Renal cortex interstitium (tissue), 15 donors: ENCODE measurements at places on chromosomes 4 and X.

- DNase-seq, result no peak
Measured at GRCh38 chrX:49291615-49292337, 11.7 kb upstream of the GAGE10 start.

GRCh38 chr4:140149846-140150635 is 3.9 kb downstream of the MAML3 start:
- DNase-seq, result peak; percentile 64

DNA sequence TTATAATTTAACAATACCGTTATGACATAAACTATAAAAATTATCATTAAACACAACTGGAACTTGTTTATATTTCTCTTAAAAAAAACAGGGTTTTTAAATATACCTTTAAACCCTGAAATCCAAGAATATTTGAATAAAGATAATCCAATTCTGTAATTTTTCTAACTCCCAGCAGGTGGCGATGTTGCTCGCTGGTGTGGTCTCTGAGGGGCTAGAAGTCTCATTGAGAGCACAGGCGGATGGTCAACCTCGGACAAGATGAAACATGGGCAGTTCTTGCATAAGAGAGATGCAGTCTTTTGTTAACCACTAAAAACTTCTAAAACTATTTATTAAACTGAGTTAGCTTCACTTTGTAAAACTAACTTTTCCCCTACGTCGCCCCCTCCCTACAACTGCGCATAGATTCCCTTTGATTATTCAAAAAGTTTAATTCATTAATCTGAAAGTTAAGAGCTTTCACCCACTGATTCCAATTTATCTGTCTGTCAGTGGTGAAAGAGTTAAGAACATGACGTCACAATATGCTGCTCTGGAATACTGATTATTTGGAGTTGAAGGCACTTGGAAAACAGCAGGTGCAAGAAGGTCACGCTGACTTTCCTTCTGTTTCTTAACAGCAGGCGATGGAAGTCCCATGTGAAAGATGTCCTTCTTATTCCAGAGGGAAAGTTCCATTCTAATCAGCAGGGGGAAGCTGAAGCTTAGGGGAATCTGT is 29.5 kb downstream of the DMP1 start:
- DNase-seq, result peak; percentile 33

GRCh38 chr4:127400731-127401346 is 231.9 kb upstream of the INTU start:
- peak; percentile 70 for DNase-seq

- DNase-seq, result no peak
Measured at GRCh38 chr4:74054483-74055047, 16.1 kb upstream of the CXCL3 start.

DNA sequence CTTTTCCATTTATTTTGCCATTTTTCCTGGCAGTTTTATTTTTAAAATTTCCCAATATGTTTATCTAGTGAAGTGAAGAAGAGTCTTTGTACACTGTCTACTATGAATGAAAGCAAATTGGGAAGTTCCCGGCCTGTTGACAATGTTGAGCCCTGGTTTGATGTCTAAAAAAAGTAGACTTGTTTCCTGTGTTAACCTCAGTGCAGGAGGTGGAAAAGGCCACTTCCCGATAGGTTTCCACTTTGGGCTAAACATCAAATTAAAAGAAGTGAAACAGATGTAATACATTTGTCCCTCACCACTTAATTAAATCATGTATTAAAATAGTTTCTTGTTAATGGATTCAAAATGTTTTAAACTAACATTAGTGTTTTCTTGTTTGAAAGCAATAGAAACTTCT is 30.0 kb downstream of the BBS12 start:
- DNase-seq, result no peak

GRCh38 chrX:71660562-71661416 is 6.6 kb upstream of the LOC101059915 start:
- no peak for DNase-seq

- no peak for DNase-seq
Measured at GRCh38 chr4:128227991-128228571, 59.5 kb downstream of the PGRMC2 start.

- no peak for DNase-seq
Measured at GRCh38 chr4:118586357-118586790, 98.8 kb upstream of the METTL14 start.

- peak; percentile 52 for DNase-seq
Measured at GRCh38 chrX:14673764-14674163, 144.4 kb downstream of the GLRA2 start.

DNA sequence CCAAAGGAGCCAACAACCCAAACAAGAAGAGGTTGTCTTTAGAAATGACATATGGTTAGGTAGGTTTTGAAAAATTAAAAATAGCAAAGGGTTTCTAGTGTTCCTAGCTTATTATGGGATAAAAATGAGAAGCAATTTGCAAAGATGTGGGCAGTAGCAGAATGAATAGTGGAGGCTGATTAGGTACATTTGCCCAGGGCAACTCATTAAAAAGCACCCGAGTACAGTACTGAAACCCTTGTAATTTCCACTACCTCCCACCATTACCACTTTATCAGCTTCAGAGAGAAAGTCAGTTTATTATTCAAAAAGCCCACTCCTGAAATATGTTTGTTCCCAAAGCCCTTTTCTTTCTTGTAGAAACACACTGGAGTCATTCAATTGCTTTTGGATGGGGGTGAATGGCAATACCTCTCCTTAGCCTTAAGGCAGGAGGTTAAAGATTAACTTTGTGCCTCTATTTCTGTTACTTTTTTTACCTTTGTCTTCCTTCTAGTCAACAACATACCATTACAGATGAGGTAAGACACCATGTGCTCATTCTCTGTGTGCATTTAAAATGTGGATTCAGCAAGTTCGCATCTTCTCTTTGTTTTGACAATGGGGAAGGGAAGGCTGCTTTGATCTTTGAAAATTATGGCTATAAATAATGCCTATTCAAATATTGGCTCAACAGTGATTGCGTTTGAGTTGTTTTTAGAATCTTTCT is 353.8 kb upstream of the CASK start:
- no peak for DNase-seq

DNA sequence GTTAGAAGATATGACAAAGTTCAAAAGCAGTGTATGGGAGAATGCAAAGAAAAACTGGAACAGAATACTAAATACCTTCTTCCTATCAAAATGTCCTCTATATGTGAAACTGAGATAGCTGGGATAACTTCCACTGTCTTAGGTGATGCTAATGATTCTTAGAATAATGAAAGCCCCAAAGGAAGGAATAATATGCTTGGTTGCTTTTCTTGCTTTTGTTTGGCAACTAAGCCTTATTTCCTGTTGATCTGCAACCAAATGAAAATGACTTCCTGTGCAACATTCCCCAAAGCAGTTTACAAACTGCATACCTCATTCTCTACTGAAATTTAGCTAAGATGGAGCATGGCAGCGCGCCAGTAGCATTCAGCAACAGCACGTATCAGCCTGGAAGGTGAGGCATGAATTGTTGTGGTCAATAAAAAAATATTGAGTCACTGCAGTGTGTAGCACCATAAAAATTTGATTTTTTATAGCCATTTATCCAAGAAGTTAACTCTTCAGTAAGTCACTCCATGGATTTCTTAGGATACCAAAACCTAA is 18.7 kb downstream of the NDNF start:
- no peak for DNase-seq

GRCh38 chrX:100979881-100980607 is 10.5 kb downstream of the ARL13A start:
- DNase-seq, result no peak

DNA sequence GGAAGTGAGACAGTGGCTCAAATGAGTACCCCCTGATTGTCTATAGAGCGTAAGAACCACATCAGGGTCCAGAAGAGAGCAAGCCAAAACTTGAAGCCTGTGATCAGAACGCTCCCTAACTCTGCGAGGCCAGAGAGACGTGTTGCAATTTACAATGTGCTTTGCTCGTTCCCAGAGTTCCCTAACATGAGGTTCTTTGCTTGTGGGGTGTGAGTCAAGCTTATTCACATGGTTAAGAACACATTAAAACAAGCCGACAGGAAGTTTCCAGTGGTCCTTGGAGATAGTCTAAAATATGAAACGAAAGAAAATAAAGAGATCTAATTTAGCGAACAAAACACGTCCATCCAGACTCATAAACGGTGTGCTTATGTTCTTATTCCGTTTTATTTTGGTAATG is 702.3 kb downstream of the TRIML1 start:
- DNase-seq, result no peak

DNA sequence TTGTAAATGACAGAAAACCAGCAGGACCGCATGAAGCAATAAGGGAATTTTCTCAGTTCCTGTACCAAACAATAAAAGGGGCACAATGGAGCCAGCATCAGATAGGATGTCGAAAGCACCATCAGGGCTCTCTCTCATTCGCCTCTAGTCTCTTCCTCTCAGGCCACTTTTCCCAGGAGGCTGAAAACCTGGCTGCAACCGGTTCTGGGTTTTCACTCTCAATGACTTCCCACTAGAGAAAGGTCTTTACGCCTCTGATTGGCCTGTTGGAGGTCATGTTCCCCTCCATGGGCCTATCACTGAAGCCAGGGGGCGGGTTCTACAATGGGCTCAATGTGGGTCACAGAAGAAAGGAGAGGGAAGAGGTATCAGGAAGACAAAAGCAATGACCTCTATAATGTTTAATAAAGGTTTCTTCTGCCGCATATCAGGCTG is 29.3 kb downstream of the ZNF827 start:
- DNase-seq, result no peak

DNA sequence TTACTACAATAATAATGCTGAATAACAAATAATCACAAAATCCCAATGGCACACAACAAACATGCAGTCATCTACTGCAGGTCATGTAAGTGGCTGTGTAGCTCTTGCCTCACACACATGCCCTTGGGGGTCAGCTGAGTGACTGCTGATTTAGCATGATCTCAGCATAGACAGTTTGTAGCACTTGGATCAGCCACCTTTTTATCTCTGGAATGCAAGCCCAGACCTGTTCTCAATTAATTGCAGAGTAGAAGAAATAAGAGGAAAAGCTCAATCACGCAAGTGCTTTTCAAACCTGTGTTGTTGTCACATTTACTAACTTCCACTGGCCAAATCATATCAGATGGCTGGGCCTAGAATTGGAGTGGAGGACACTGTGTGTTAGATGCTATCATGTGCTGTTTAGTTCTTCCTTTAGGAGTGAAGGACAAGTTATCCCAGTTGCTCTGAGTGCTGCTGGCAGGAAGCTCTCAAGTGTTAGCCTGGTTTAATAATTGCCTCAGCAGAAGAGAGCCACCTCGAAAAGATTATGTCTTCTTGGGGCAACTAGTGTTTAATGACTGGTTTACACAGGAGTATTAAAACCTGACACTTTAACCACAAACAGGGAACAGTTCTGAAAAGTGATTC is 128.3 kb upstream of the EPHA5 start:
- DNase-seq, result no peak

DNA sequence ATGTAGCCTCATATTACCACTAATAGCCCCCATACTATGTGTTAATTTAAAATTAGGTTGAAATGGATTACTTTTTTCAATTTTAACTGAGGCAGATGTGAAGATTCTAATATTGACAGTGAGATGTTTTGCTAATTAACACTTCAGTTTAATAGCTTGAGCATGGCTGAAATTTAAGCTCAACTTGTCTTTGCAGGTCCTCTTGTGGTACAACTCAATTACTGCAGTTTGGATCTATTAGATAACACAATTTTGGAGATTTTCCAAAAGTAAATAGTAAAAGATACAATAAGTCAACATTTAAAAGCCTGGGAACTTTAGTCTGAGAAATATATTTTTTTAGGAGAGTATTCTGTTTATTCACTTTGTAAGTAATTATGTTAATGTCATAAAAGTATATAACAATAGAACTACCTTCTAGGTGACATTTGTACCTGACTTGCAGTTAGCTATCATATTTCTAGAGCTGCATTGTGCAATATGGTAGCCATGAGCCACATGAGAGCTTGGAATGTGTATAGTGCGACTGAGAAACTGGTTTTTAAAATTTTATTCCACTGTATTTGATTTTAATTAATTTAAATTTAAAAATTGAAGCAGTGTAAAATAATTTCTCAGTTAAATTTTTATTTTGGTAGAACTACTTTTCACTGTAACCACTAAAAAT is 73.1 kb upstream of the FMR1 start:
- no peak for DNase-seq

DNA sequence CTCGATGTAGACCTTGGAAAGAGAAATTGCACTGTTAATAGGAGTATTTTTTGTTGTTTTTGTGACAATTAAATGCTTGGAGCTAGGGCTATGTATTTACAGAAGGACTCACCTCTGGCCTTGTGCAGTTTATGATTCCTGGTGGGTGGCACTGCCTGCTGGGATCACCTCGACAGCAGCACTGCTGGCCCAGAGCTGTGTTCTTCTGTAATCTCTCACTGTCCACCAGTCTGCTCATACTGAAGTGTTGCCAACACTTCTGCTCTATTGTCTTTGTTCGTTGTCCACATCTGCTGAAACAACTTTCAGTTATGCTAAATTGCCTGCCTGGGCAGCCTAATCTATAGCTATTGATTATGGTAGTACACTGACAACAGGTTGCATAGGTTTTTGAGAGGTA is 194.4 kb upstream of the ANK2 start:
- DNase-seq, result no peak

GRCh38 chrX:143536176-143536575 is 18.9 kb upstream of the SPANXN3 start:
- no peak for DNase-seq

- no peak for DNase-seq
Measured at GRCh38 chrX:22095286-22095685, 63.2 kb downstream of the PHEX start.

DNA sequence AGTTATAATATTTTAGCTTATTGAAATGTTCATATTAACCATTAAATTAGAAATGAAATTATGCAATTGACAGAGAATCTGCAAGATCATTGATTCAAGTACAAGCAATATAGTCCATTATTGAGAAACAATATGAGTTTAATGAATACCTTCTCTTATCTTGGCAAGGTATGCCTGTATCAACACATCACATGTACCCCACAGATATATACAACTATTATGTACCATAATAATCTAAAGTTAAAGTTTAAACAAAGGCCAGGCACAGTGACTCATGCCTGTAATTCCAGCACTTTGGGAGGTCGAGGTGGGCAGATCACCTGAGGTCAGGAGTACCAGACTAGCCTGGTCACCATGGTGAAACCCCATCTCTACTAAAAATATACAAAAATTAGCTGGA is 514.7 kb downstream of the PCDH7 start:
- no peak for DNase-seq

- DNase-seq, result no peak
Measured at GRCh38 chr4:146346276-146346675, 131.9 kb downstream of the REELD1 start.

- DNase-seq, result no peak
Measured at GRCh38 chrX:20665481-20665880, 398.8 kb upstream of the RPS6KA3 start.

DNA sequence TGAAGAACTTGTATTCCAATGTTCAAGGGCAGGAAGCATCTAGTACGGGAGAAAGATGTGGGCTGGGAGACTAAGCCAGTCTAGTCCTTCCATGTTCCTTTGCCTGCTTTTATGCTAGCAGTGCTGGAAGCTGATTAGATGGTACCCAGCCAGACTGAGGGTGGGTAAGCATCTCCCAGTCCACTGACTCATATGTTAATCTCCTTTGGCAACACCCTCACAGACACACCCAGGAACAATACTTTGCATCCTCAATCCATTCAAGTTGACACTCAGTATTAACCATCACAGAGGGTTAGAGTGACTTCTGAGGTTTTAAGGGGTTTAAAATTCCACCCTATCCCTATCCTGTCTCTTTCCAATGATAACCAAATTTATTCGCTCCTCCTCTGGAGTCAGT is 6.5 kb downstream of the HMGN5 start:
- no peak for DNase-seq

- no peak for DNase-seq
Measured at GRCh38 chrX:77346859-77347258, 100.3 kb upstream of the FGF16 start.
